Activated CD8-positive, alpha-beta memory T cell treated with anti-CD3 and anti-CD28 coated beads for 1 hour (primary cell): ENCODE measurements at places on chromosomes 4 and X.

- DNase-seq = no peak
Observed at GRCh38 chr4:52234561-52235440, 183.7 kb downstream of the SPATA18 start.

DNA sequence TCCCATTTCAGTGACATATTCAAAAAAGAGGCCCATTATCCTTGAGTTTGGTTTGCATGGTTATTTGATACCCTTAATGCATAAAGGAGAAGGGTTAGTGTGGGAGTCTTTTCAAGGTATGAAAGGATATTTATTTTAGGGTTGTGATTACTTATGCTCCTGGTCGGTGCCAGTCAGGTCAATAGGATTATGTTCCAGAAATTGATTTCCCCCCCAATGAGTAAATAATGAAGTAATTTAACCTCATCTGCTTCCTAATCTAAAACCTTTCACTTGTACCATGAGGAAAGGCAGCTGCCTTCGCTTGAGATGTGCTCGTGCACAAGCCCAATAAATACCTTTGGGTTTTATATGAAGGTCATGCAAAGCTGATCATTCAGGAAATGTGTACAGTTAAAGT, 55.0 kb upstream of the NR0B1 start:
- DNase-seq = no peak

DNA sequence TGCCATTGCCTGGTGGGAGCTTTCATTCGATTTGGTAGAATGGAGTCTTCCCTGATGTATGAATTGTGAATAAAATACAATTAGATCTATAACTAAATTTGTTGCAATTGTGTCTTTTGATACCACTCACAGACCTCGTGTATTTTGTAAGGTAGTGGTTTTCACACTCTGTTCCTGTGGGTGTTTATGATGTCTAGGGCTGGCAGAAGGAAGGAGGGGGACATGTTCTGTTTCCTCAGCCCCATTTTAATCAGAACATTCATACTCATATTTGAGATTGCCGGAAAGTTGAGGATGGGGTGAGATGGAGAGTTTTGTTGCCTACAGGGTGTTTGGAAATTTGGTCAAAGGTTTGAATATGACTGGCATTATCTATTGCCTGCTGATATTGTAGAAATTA, 42.9 kb downstream of the PTTG2 start:
- DNase-seq = no peak

DNA sequence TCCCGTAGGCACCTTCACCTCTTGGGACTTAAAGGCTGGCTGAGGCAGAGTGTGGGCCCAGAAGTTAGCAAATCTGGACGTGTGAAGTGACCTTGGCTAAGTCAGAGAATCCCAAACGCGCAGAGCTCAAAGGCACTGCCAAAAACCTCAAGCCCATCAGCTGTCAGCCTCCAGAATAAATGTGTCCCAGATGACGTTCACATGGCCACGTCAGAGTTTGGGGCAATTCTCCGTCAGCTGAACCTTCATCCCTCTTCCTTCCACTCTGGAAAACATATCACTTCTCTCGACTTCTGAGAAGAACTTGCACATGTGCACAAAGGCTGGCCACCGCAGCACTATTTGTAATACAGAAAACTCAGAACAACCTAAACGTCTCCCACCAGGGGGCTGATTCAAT, 35.7 kb upstream of the APLN start:
- no peak for DNase-seq

DNA sequence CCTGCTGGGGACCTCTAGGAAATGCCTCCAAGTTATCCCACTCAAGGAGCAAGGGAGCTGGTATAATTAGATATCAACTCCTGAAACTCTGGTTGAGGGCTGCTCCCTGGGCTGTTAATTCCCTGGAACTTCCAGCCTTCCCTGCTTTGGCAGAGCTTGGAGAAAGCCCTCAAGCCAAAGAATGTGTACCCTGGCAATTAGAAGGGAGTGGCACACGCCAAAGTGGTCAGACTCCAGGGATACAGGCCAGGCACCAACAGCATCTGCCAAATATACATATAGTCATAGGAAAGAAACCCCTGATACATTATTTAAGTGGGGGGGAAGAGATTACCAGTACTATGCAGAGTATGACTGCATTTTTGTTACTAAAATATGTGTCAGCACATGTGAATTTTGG, 616.8 kb downstream of the BCOR start:
- no peak for DNase-seq

DNA sequence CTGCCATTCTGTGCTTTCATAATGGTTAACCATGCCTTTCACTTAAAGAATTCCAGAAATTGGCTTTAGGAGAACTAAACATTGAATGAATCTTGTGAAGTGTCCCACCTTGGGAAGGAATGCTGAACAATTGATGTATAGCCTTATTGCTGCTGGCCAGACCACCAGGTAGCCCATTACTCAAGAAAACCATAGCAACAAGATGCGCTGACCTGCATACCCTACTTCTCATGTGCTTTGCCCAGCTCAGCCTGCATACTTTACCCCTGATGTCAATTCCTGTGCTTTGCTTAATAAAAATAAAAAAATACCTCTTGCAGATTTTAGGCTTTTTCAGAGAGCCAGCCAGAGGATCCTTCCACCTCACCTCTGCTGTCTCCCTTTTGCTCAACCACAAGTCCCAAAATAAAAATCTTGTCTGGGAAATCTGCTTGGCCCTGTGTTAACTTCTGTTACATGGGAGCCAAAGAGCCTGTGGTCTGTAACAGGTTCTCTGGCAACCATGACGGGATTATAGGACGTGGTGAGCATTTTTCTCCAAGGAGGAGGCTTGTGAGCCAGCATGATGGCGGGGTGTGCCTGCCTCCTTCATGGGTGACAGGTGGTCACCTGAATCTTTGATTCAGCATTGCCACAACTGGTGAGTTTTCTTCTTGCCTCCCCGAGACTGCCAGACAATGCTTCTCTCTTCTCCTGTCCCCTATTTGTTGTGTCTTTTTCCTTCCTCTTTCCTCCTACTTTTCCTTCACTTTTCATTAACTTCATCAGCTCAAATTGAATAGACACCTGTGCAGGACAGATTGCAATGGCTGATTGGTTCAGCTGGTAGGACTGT, 106.8 kb downstream of the ARSJ start:
- DNase-seq = no peak

DNA sequence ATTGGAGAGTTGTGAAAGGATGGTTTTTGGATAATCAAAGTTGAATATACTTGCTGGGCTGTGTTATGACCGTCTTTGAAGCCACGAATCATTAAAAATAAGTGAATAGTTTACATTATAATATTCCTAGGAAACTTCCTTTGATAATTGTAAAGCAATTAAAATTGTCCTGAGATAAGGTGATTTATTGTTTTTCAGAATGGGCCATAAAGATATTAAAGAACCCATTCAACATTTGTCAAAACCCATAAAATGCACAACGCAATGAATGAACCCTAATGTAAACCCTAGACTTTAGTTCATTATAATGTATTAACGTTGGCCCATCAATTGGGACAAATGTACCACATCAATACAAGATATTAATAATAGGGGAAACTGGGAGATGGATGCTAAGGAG, 11.4 kb downstream of the FHL1 start:
- no peak for DNase-seq

- no peak for DNase-seq
Observed at GRCh38 chrX:77065896-77066295, 381.3 kb upstream of the FGF16 start.

- DNase-seq = no peak
Observed at GRCh38 chr4:114386637-114387233, 211.9 kb upstream of the UGT8 start.

- DNase-seq = no peak
Observed at GRCh38 chrX:11050013-11050412, 61.1 kb upstream of the HCCS start.

GRCh38 chrX:156003486-156004185, 6.1 kb downstream of the IL9R start:
- no peak for DNase-seq

DNA sequence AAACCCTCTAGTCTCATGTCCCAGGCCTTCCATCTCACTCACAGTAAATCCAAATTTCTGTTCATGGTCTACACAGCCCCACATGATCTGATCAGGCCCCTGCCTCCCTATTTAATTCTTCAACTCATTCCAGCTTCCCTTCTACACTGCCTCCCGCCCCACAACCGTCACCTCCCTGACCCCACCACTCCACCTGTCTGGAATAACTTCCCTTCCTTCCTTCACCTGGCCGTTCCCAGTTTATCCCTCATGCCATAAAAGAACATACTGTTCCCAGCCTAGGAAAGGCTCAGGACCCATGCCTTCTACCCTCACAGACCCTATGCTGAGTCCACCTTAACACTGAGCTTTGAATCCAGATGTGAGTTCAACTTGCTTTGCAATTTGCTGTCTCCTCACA, 6.8 kb upstream of the CD99L2 start:
- DNase-seq = no peak

DNA sequence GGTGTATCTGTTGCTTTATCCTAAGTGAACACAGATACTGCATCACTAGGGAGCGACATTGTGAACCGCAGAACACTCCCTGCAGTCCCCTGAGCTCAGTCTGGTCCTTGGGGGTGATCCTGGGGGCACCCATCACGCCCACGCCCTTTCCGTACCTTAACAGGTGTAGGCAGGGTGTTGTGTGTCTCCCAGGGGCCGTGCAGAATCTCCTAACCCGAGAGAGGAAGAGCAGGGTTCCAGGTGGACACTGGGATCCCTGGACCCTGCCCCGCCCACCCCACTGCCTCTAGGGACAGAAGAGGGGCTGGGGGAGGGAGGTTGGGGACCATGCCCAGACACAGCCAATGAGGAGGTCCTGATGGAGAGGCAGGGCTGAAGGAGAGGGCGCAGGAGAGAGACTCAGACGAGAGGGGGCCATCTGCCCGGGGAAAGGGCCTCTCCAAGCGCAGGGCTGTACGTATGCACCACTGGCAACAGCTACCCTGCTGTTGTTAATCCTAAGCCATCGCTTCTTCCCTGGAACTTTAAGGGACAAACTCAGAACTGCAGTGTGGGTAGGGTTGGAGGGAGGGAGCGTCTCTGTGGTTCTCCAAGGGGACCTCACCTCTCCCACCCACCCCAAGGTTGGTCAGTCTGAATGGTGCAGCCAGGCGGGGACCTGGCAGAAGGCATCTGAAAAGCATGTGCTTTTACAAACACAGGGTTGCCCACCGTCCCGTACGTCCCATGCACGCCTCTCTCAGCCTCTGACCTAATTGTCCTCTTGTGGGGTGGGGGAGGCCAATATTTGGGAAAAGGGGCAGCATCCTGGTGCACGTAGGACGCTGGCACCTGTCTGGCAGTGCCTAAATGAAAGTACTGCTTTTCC, 2.5 kb downstream of the P2RY8 start:
- no peak for DNase-seq

DNA sequence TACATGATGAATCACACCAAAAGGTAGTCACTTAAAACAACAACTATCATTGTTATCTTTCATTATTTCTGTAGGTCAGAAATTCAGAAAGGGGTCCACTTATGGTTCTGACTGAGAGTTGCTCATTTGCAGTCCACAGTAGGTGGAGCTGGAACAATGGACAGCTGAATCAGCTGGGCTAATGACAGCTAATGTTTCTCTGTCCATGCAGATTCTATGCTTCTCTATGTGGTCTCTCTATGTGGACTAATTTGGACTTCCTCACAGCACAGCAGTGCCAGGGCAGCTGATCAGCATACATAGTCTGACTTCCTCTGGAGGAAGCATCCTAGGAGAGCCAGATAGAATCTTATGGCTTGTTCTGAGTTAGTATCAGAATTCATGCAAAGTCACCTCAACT, 131.7 kb upstream of the INTU start:
- DNase-seq = no peak

- DNase-seq = no peak
Observed at GRCh38 chr4:122855353-122855890, 28.8 kb downstream of the FGF2 start.

- no peak for DNase-seq
Observed at GRCh38 chr4:25420931-25421330, 43.9 kb downstream of the ANAPC4 start.

- DNase-seq = no peak
Observed at GRCh38 chr4:52014903-52015302, 5.3 kb downstream of the LRRC66 start.

GRCh38 chrX:39819921-39820849, 277.6 kb downstream of the BCOR start:
- no peak for DNase-seq

GRCh38 chr4:148255344-148255720, 186.9 kb downstream of the NR3C2 start:
- DNase-seq = no peak

DNA sequence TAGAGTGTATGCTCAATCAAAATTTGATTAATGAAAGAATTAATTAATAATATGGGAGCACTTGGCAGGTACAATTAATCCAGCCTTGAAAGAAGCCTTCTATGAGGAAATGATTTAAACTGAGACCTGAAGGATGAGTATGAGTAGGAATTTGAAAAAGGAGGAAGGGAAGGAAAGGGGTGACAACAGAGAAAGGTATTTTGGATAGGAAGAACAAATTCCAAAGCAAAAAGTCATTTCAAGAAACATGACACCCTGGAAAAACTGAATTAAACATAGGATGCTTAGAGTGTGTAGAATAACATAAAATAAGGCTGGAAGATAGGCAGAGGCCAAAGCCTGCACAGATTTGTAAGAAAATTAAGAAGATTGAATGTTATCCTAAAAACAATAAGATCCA, 29.6 kb downstream of the PHOX2B start:
- no peak for DNase-seq

DNA sequence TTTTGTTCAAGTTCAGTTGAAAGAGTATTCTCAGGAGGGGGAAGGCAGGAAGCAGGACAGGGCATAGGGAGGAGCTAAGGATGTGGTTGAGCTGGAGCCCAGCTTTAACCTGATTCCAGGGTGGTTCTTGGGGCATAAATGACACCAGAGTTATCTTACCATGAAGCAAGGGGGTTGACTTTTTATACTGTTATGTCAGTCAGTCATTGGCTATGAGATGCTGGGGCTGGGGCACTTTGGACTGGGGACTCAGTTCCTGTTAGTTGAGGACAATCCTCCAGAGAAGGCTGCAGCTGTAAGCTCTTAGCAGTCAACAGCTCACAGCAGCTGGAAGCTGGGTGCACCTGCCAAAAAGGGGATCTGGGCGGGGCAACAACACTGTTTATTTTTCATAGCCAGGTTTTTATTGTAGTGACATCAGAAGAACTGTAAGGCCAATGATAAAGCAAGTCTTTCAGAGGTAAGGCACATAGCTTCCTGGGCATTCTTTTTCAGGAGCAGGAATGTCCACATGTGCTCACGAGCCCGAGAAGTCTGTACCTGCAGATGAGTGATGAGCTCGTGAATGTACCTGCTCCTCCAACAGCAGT, 78.5 kb downstream of the MID1IP1 start:
- DNase-seq = no peak

DNA sequence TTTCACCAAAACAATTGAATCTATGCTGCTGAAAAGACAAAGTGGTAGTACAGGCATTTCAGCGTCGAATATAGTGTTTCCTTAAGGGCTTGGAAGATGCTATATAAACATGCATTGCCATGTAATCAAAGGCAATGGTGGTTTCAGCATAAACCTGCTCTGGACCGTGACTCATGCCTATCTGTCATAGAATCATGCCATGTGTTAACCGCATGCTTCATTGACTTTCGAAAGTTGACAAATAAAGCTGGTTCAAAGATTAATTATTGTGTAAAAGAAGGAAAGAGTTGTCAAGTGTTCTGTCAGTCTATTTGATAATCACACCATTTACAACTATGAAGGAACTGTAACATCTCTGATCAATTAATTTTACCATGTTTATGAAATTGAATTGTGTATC, 83.2 kb downstream of the FUNDC1 start:
- no peak for DNase-seq
